HS-27A (cell line): ENCODE measurements at places on chromosomes 3 and 15.

DNA sequence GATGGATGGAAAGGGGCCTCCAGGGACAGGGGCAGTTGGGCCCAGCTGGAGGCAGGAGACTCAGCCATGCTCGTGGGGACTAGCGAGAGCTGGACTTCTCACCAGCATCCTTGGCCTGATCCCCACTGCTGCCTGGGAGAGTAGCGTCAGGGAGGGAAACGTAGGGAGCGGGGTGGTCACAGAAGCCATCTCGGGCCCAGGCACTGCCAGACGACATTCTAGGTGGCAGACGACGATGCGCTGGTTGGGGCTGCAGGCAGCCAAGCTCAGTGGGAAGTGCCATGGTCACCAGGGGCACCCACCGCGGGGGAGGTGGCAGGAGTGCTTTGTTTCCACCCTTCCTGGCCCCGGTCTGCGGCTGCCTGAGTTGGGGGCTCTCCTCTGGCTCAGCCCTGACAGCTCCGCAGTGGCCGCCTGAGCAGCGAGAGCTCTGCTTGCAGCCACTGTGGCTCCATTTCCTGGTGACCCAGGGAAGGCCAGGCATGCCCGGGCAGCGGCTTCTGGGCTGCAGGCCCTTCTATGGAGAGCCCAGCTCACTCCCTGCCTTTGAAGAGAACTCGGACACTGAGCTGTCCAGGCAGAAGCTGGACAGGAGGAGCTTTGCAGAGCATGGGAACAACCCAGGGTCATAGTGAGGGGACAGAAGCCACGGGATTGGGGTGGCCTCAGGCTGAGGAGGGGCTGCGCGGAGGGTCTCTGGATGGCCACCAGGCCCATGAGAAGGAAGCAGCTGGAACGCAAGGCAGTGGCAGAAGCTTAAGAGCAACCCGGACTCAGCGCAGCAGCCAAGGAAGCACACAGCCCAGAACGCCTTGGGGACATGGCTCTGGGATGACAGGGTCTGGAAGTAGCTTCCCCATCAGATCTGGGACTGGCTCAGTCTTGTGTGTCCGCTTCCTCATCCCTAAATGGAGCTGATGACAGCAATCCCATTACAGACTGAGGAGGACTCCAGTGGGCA is 30.8 kb downstream of the KLHL25 start:
- no peak for DNase-seq

GRCh38 chr3:16399473-16399872 is 114.0 kb downstream of the RFTN1 start:
- no peak for DNase-seq

GRCh38 chr15:39499681-39500080 is 81.2 kb upstream of the THBS1 start:
- no peak for DNase-seq

GRCh38 chr3:155500194-155500818 is 206.8 kb upstream of the STRIT1 start:
- no peak for DNase-seq

DNA sequence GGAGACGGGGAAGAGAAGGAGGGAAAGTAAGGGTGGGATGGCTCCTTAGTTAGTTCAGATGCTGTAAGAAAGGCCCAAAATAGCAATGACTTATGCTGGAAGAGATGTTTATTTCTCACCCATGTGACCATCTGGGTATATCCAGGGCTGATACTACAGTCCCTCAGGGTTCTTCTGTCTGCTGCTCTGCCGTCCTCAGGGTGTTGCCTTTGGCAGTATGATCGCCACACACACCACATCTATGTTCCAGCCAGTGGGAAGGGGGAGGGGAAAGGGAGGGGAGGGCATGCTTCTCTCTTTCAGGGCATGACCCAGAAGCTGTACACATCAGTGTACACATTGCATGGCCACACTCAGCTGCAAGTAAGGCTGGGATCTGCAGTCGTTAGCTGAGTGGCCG is 10.2 kb downstream of the CD276 start:
- DNase-seq = no peak

GRCh38 chr3:46124216-46125177 is 83.6 kb downstream of the CCR1 start:
- DNase-seq = no peak

DNA sequence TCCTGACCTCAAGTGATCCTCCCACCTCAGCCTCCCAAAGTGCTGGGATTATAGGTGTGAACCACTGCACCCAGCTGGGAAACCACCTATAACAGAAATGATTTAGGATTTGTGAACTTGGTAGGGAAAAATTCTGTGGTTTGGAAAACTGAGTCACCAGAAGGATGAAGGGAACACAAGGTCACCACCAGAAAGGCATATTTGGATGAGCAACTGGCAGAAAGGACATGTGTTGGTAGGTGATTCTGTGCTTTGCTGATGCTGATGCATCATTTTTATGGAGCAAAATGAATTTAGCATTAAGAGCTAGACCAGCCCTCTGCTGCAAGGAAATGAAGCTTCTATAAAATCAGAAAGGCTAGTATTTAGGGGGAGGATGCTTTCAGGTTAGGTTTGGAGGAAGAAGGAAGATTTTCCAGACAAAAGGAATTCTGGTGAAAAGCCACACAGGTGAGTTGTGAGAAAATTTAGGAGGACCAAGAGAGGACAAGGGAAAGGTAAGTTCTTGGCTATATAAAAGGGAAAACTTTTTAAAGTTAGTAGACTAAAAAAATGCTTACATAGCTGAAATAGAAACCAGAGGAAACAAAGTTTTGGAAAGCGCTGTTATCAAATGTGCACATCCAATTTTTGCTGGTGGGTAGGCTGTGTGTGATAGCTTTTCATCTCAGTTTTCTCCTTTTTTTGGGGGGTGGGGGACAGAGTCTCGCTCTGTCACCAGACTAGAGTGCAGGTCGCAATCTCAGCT is 3.6 kb downstream of the PXK start:
- DNase-seq = peak; percentile 51

DNA sequence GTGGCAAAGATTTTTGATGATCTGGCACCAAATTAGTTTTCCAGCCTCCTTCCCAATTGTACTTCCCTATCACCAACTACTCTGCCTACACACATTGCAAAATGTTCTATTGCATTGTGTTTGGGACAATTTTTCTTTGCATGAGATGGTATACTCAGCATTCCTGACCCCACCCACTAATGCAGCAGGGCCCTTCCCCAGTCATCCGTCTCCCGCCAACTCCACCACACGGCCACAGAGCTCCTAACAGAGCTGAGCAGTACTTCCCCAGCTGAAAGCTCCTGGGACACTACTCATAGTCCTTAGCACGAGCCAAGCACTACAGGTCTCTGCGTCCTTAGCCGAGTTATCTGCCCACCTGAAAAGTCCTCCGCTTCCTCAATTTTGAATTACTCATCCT is 34.2 kb downstream of the TXNRD3 start:
- no peak for DNase-seq
